ENCODE measurements at places on chromosomes 4 and X.

GRCh38 chrX:1020634-1021166 lies 191.7 kb downstream of the CRLF2 start:
- DNase-seq = no peak

DNA sequence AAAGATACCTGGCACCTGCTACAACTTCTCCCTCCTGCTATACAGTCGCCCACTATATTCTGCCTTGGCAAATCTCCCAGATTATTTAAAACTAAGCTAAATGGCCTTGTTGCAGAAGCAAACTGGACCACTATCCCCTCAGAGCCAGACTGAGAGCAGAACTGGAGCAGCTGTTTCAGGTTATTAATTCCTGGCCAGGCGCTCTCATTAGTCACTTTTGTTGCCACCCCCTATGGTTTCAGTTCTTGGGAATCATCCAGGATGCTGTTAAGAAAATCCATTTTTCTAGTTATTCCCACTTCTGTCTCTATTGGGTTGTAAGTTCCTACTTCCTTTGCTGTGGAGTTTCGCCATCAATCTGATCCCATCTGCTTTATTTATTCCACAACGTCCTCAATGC lies 30.1 kb downstream of the ADGRA3 start:
- DNase-seq = no peak

- DNase-seq = no peak
Measured at GRCh38 chr4:19492606-19493005, 759.1 kb upstream of the SLIT2 start.

GRCh38 chr4:102734591-102735385 lies 26.0 kb downstream of the MANBA start:
- no peak for DNase-seq

DNA sequence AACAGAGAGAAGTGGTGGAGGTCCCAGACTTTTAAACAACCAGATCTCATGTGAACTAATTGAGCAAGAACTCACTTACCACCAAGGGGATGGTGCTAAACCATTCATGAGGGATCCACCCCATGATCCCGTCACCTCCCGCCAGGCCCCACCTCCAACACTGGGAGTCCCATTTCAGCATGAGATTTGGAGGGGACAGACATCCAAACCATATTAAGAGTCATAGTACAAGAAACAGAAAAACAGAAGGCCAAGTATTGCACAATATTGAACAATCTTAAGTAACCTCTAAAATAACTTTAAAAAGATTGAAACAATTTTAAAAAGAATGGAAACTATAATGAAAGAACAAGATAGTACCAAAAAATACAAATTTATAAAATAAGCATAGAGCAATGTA lies 110.0 kb downstream of the CBR4 start:
- no peak for DNase-seq

DNA sequence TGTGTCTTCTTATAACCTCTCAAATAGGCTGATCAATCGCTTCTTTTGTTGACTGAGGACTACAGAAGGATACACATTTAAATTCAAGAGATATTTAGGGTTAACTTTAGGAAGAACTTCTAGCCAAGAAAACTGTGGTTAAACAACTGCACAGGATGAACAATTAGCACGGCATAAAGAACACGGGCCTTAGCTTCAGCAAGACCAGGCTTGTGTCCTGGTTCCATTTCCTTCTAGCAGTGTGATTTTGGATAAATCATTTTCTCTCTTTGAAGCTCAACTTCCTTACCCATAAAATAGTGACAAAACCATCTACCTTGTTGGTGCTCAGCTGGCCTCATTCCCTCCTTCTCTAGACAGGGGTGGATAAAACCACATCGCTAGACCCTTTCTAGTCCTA lies 117.6 kb downstream of the TSPAN5 start:
- DNase-seq = no peak

DNA sequence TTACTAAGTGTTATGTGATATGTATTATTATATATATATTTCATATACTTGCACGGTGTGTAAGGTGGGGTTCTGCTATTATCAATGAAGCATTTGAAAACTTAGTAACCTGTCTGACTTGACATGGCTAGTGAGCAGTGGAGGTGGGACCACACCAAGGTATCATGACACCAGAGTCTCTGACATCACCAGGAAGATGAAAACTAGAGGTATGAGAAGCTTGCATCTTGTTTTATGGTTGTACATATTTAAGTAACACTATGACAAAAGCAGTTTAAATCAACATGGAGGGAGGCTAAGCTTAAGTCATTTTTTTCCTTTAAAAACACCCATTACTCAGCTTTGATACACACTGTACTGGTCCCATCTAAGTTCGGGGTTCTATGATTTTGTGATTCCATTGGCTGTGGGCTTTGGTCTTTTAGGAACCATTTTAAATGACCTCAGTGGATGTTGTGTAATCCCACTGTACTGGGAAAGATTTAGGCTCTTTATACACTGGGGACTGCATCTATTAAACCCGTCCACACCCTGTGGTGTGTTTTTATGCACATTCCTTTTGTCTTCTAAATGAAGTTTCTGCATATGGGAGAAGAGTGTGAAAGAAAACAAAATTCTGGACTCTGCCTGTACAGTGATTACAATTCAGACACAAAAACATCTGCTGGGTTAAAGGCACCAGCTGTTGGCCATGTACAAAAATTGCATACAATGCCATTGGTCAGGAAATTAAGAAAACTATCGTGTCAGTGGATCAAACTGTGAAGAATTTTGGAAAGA lies 570.6 kb downstream of the SPRY1 start:
- no peak for DNase-seq

GRCh38 chr4:177450426-177451107 lies 8.3 kb upstream of the AGA start:
- DNase-seq = no peak

DNA sequence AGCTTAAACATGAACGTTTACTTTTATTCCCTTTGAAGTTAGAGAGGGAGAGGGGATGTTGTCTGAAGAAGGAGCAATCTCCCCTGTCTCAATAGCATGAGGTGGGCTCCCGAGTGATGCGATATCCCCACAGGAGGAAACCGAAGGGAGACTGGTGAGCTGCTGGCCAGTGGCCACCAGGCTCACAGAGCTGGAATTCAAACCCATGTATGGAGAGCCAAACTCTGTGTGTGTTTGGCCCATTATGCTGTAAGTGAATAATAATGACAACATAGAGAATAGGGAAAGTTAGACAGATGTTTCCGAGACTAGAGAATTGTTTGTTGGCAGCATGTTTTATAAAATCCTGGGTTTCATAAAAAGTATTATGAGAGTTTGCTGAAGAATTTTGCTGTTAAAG lies 66.1 kb upstream of the CLNK start:
- no peak for DNase-seq

- DNase-seq = peak; percentile 32
Measured at GRCh38 chrX:1582686-1583437, 8.5 kb upstream of the AKAP17A start.

GRCh38 chr4:173195109-173195508 lies 26.5 kb downstream of the GALNT7 start:
- DNase-seq = no peak

- no peak for DNase-seq
Measured at GRCh38 chrX:5957506-5957905, 271.2 kb downstream of the NLGN4X start.

Data from stimulated activated CD4-positive, alpha-beta T cell treated with anti-CD3 and anti-CD28 coated beads, Interleukin-1b, Interleukin-23, amount 100 ng/mL, for 24 hours (primary cell).